ENCODE measurements at places on chromosomes 6 and 20.

- DNase-seq, result no peak
Observed at GRCh38 chr6:28433119-28433518, 10.2 kb downstream of the ZSCAN23 start.

DNA sequence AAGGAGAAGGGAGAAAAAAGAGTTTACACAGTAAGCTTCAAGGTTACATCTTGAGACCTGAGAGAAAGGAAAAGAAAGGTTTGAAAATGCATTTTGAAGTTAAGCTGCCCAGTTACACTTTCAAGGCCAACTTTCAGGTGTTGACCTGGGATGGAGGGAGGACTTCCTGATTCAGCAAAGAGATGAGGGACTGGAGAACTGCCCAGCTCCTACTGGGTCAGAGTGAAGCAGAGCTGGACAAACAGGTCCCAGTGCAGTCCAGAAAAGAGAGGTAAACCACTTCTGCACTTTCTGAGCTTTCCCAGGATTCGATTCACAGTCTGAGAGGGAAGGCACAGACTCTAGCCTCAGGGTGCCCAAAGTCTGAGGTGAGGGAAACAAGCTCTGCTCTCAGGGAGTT, 6.0 kb upstream of the TJAP1 start:
- no peak for DNase-seq

DNA sequence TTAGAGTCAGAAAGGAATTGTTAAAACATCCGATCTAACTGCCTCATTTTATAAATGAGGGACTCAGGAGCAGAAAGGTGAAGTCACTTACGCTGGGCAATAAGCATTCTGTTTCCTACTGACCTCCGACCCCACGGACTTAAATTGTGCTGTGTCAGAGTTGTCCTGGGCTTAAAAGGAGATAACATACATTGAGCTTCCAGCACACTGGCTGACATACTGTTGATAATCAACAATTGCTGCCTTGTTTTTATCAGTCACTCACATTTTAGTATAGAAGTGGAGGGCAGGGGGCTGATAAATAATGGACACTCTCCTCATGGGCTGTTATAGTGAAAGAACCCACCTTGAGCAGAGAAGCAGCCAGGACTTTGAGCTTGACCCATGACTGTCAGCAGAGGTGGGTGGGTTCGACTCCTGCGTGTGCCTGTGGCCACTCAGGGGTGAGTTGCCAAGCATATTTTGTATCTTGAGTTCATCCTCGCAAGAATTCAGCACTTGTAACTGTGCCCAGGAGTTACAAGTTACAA, 166.5 kb upstream of the JARID2 start:
- no peak for DNase-seq

DNA sequence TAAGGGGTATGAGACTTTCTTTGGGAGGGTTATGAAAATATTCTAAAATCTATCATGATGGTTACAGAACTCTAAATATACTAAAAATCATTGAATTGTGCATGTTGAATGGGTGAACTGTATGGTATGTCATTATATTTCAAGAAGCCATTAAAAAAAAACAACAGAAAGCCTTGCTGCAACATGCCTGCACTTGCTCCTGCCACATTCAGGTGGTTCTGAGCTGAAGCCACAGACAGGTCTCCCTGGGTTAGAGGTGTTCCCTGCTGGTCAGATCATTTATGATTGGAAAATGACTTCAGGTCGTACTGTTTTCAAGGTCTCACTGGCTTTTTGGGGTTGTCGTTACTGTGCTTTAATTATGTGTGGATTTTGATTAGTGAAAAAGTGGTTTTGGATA, 13.3 kb downstream of the GMPR start:
- no peak for DNase-seq

- no peak for DNase-seq
Observed at GRCh38 chr20:38635721-38636288, 34.2 kb downstream of the ARHGAP40 start.

- no peak for DNase-seq
Observed at GRCh38 chr6:132410830-132411229, 9.6 kb upstream of the MOXD1 start.

GRCh38 chr6:106976270-106976669, 1.7 kb upstream of the CD24 start:
- DNase-seq, result no peak

- no peak for DNase-seq
Observed at GRCh38 chr6:98946879-98947410, 801 bp downstream of the FBXL4 start.

DNA sequence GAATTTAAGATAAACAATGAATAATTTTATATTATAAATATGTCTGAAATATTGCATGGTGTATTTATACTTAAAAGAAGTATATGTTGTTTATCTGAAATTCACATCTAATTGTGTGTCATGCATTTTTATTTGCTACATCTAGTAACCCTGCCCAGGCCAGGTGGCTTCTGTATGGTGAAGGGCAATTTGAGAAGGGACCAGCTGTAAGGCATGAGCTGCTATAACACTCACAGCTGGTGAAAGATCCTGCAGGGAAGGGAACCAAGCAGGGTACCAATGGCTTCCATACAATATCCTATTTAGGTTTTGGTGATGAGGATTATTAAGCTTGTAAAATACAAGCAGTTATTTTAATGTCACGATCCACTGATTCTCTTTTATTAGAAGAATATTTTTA, 921.8 kb upstream of the GJE1 start:
- no peak for DNase-seq

GRCh38 chr6:43941174-43941573, 171.2 kb downstream of the VEGFA start:
- DNase-seq, result no peak

DNA sequence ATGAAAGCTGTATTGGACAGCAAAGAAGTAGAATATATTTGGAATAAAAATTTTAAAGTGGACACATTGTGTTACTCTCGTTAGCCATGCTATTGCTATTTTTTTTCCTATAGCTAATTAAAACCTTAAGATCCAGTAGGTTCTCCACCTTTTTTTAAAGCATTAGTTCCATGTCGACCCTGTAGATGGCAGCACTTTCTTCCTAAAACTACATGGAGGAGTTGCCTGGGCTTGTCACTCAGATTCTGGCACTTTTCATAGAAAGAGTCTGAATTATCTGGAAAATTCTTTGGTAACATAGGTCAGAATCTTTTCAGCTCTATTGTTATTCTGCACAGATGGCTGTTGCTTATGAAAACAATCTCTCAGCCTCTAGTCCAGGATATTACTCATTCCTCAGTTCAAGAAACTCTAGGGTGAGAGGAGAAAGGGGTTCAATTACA, 42.0 kb upstream of the ESR1 start:
- DNase-seq, result peak; percentile 66

- no peak for DNase-seq
Observed at GRCh38 chr6:110699780-110700179, 115.5 kb downstream of the CDK19 start.

GRCh38 chr6:166167258-166167731, 356 bp downstream of the TBXT start:
- no peak for DNase-seq

DNA sequence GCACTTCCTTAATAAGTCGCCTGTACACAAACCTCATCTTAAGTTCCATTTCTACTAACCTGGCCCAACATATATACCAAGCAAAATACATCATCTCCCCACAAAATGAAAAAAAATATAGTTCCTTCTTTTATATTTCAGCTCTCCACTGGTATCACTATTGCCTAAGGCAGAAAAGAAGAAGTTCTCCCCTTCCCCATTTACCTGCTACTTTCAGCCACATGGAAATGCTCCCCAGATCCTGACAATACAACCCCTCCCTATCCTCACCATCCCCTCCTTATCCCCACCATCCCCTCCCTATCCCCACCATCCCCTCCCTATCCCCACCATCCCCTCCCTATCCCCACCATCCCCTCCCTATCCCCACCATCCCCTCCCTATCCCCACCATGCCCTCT, 175.7 kb downstream of the LINC00237 start:
- DNase-seq, result no peak

GRCh38 chr20:61839223-61839911, 226.3 kb downstream of the TAF4 start:
- DNase-seq, result no peak

DNA sequence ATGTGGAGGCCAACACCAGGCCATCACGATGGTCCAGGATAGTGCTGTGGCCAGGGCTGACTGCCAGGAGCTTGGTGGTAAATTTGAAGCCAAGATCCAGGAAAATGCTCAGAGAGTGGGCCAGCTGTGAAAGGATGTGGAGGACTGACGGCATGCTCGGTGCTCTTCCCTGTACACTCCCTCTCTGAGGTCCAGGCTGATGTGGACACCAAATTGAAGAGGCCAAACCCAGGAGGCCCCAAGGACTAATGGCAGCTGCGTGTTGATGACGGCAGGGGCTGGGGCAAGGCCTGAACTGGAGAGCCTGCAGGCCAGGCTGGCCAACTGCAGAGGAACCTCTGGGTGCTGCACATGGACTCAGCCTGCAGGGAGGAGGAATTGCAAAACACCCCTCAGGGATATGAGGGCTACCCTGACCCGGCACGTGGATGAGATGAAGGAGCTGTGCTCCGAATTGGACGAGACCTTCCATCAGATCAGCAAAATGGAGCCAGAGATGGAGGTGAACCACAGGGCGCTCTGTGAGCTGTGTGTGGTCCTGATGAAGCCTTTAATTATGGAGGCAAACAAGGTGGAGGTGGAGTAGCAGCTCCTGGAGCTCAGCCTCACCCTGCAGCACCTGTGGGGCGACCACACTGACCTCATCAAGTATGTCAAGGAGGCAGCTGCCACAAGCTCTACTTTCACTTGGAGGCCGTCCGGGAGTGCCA, 6.9 kb upstream of the RAET1E start:
- no peak for DNase-seq

- no peak for DNase-seq
Observed at GRCh38 chr6:90417385-90417784, 120.7 kb upstream of the BACH2 start.

GRCh38 chr6:106254636-106255035, 70.9 kb downstream of the ATG5 start:
- no peak for DNase-seq

- DNase-seq, result no peak
Observed at GRCh38 chr6:135358251-135358821, 139.2 kb downstream of the AHI1 start.

GRCh38 chr20:53080969-53081871, 109.1 kb downstream of the TSHZ2 start:
- DNase-seq, result no peak

- no peak for DNase-seq
Observed at GRCh38 chr20:51609251-51609650, 66.7 kb upstream of the NFATC2 start.

DNA sequence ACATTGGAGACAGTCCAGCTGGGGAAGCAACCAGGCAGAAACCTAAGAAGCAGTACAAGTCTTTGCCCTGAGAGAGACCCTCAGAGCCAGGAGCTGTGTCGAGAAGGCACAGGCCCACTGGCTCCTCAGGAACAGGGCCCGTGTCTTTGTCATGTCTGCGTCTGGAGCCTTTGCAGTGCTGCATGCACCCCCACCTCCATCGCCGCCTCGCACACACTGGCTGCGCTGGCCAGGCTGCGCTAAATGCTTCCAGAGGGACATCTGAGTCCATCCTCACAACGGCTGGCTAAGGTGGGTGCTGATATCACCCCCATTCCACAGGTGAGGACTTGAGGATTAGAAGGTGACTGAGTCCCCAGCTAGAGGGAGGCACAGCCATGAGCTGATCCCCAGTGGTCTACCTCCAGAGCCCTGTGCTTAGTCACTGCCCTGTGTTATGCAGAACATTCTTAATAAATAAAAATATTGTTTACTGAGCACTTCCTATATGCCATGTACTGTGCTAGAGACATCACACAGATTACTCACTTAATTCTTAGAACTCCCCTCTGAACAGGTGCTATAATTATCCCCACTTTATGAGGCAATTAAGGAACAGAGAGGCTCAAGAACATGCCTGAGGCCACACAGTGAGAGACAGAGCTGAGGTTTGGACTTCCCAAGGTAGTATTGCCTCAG, 27.6 kb downstream of the GABRR2 start:
- DNase-seq, result no peak

DNA sequence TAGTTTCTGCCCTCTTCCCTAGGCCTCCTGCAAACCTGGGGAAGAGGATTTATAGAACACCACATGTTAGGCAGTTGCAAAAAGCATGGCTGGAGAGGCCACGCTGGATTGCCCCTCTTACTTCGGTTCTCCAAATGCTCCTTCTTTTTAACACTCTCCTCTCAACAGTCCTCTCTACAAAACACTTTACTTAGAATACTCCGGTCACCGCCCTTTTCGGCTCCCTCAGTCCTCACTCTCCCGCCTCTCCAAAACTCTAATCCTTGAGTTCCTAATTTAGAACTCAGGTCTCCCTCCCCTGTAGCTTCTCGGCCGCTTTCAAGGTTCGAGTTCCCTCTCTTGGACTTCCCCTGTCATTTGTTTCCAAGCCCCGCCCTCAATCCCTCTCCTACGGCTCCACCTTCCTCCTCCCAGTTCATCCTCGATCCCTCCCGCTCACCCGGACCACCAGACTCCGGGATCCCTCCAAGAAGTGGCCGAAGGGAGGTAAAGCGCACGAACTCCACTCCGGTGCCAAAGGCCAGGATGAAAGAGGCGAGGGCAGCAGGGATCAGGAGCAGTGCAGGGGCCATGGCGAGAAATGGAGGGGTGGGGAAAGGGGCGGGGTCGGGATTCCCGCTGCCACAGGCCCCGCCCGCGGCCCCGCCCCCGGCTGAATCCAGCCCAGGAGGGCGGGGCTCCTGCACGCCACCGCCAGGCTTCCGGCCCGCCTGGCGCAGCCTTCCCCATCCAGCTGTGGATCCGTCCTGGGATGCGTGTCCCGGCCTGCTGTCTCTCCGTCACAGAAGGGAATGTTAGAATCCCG, at the start of gene NRM:
Gene NRM, minus strand, starts transcription at position 582 of the 805 bp plus-strand sequence. Its CDS starts 10 bp downstream, at position 572.
- peak; percentile 87 for DNase-seq

DNA sequence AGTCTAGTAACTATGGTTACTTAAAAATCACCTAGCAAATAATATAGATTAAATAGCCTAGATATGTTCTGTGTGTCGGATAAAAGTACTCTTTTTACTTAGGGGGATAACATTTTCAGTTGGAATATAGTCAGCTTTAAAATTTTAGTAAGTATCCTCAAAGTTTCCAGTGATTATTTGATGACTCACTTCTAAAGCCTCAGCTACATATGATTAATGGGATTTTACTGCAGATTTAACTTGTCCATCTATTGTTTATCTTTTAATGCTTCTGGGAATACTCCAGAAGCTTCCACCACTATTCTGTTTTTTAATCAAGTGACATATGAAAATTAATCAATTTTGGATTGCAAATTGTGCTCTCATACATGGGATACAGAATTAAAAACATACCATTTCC, 8.7 kb upstream of the TENT5A start:
- no peak for DNase-seq

DNA sequence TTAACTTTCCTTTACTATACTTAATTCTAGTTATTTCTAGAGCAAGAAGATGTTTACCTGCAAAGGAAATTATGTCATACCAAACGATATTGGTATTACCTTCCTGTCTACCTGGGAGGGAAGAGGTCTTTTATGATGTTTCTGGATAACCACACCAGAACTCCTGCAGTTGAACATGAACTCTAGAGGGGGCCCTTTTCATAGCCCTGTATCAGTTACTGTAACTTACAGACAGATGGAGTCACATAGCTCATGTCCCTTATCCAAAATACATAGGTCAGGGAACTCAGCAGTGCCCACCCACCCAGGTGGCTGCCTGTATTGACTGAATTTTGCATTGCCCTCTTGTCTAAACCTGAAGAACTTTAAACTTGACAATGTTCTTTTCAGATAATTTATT, 35.1 kb upstream of the MYL9 start:
- DNase-seq, result no peak
